Naive thymus-derived CD4-positive, alpha-beta T cell (primary cell): ENCODE measurements at places on chromosomes 6 and 20. TPM values are rescaled to one million over a fixed set of nuclear protein-coding genes. Genes with fewer than 3 reads are reported as not detected.

GRCh38 chr6:37647765-37648085, 50.0 kb downstream of the MDGA1 start:
- no peak for DNase-seq

GRCh38 chr6:89139509-89140346, 6.1 kb upstream of the PM20D2 start:
- DNase-seq, result no peak

DNA sequence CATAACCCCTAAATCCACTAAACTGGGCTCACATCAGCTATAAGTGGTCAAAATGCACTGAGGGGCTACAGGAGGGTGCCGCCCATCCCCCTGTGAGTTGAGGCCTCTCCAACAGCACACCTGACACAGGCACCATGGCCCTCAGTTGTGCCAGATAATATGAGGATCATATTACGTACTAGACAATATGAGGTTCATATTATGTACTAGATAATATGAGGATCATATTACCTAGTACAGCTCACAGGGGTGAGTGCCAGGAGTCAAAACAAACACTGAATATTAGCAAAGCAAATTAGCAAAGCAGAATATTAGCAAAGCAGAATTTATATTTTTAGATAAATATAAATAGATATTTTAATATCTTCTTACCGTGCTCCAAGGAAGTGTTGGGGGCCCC, 35.3 kb downstream of the CD24 start:
- no peak for DNase-seq

DNA sequence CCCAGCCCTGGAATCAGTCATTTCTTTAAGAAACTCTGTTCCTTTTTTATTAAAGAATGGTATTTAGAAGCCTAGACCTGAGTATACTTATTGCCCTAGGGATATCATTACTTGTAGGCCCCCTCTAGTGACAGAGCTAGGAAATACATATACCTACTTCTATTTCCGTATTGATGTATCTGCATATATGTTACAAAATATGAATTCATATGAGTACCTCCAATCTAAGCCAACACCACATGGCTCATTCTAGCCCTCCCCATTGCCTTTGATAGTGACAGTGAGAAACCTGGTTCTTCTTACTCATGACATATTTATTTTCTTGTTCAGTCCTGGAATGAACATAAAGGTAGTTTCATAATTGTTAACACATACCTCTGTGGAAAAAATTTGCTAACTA, 137.2 kb downstream of the FARS2 start:
- no peak for DNase-seq

- no peak for DNase-seq
These were observed 22.1 kb downstream of the BMP5 start for GRCh38 chr6:55853008-55854001.

- DNase-seq, result no peak
These were observed 30.8 kb upstream of the SYNCRIP start for GRCh38 chr6:85673198-85674139.

GRCh38 chr20:5181958-5182357, 55.1 kb downstream of the CDS2 start:
- no peak for DNase-seq

The ULBP2 gene
- total RNA-seq, result 0.53 and 1.0 TPM in 2 replicates
